ENCODE measurements at places on chromosomes 3 and 15.

GRCh38 chr3:14814411-14814871 lies 4.3 kb upstream of the FGD5 start:
- DNase-seq: no peak

GRCh38 chr3:51354731-51355615 lies 30.1 kb upstream of the MANF start:
- no peak for DNase-seq

DNA sequence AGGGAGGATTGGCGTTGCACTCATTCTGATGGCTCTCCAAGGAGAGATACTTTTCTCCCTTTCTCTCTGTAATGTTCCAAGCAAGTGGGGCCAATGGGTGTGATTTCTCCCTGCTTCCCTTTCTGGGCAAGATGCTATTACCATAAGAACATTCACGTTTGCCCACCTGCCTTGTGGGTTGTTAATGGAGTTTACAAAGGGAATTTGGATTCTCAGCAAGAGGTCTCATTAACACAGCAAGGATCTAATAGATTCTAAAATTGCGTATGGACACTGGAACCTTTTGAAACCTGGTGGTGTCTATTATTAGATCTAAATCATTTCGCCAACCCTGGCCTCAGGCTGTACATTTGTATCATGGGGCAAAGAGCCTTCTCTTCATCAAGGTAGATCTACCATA lies 74.1 kb downstream of the SLCO3A1 start:
- no peak for DNase-seq

- DNase-seq: no peak
Observed at GRCh38 chr3:43074482-43074881, 31.4 kb downstream of the POMGNT2 start.

DNA sequence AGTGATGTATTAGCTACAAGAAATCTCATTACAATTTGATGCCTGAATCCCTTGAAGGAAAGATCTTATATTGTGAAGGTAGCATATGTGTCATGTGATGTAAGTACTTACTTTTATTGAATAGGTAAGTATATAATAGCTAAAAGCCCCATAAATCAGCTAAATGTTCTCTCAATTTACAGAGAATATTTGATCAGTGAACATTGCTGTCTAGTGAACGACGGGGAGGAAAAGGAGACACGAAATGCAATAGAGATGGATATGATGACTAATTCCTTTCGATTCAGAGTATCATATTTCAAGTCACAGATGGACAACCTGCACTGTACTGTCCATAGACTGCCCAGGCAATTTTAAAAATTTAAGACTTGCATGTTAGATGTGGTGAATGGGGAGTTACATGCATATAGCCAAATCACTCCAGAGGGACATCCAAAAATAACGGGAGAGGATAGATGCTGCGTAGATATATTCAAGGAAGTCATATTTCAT lies 462.1 kb upstream of the CDIN1 start:
- DNase-seq: no peak

GRCh38 chr15:89780601-89781000 lies 4.5 kb downstream of the MESP2 start:
- no peak for DNase-seq

DNA sequence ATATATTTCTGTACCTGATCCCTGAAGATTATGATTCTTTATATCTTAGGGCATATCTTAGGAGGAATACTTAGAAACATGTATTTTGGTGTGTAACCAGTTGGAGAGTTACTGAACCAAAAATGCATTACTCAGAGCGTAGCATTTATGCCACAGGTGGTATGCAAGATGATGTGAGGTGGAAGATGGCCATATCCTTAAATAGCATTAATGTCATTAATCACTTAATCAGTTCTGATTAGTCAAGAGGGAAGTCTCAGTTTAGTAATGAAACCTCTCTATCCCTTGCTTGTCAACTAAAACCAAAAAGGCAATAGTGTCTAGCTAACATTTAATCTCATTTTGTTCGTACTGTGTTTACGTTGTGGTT lies 130.5 kb upstream of the PHLDB2 start:
- no peak for DNase-seq

GRCh38 chr3:122024800-122025199 lies 2.8 kb upstream of the ILDR1 start:
- no peak for DNase-seq

- DNase-seq: no peak
Observed at GRCh38 chr3:37375184-37376127, 201.1 kb upstream of the LRRFIP2 start.

- DNase-seq: no peak
Observed at GRCh38 chr3:107106316-107106715, 270.9 kb upstream of the CCDC54 start.

- no peak for DNase-seq
Observed at GRCh38 chr15:71079208-71080044, 35.8 kb upstream of the THSD4 start.
